ENCODE measurements at places on chromosomes 1 and 21.

DNA sequence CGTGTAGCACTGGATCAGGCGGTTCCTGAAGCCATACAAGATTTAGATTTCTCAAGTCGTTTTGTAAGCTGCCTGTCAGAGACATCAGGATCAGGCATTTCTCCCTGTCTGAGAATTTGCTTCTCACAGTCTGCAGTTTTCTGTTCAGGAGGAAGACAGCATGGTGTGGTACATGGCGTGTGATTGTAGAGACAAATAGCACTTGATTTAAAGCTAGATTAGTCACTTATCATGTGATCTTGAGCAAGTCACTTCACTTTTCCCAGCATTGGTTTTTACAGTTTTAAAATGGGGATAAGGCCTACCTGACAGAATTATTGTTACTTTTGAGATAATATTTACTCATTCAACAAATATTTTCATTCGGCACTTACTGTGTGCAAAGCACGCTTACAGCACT, 63.3 kb downstream of the AK4 start:
- DNase-seq, result no peak

- no peak for DNase-seq
Measured at GRCh38 chr1:8094481-8095241, 68.6 kb upstream of the ERRFI1 start.

DNA sequence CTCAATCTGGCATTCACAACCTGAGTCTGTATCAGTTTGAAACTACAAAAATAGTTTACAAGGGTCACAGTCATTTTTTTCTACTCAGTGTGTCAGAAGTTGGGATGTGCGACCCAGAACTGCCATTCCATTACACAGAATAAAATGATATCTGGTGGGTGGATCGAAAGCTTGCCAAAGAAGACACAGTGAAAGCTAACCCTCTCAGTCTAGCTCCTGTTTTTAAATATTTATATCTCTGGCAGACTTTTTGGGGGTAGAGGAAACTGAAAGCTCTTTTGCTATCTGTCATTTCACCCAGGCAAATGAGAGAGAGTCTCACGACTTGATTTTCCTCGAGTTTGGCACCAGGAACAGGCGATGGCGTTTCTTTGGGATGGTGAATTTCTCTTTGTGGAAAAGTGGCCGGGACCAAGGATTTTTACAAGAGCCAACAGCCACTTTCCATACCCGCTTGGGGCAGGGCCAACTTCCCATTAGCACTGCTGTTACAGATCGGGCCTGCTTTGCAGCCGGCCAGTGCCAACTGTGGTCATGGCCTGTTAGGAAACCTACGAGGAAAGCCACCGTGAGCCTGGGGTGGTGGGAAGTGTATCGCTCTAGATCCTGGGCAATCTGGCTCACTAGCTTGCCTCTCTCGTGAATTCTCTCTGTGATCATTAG, 185.5 kb upstream of the NFIA start:
- DNase-seq, result no peak

DNA sequence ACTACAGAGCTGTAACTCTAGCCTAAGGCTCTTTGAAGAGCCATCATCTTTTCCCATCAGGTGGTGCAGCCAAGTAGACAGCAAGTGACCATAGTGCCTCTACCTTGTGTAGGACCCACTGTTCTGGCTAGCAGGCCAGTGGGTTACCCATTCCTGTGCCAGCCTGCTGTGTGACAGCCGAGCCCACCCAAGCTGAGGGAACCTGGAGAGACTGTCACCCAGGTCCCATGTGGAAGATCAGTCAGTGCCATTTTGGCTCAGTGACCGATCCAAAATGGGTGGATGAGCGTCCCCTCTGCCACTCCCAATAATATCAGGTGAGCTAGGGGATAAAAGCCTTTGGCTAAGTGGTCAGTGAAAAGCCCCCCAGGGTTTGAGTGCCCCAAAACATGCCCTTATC, 417.9 kb downstream of the MATN1 start:
- DNase-seq, result no peak
